Metanephros (tissue), 2 donors: ENCODE measurements at places on chromosomes 3 and 15. TPM values are rescaled to one million over a fixed set of nuclear protein-coding genes. Genes with fewer than 3 reads are reported as not detected.

Gene SLC9C1
- 1.5 TPM for total RNA-seq

Gene CILP
- total RNA-seq, result 9.8 TPM

Gene MITF
- 39.5 TPM for total RNA-seq

Gene RYR3
- 10.8 TPM for total RNA-seq

Gene UCN2
- 0.29 TPM for total RNA-seq

Gene MAGEF1
- total RNA-seq, result 59.7 TPM

Gene CTXND1
- 5.2 TPM for total RNA-seq

Gene CA12
- total RNA-seq, result 178 TPM

Gene GPR62
- total RNA-seq, result 0.06 TPM

Gene ZNF609
- 30.2 TPM for total RNA-seq

Gene TGM5
- not detected for total RNA-seq

Gene CCRL2
- 2.6 TPM for total RNA-seq

Gene MKRN3
- total RNA-seq, result 0.93 TPM

Gene CORO2B
- total RNA-seq, result 7.2 TPM

Gene TGFBR2
- 115 TPM for total RNA-seq

Gene GPR149
- not detected for total RNA-seq

Gene ALDH1A2
- 157 TPM for total RNA-seq

Gene C3orf85
- 3.6 TPM for total RNA-seq

Gene LRRC31
- total RNA-seq, result not detected

Gene HESX1
- 0.76 TPM for total RNA-seq
